ENCODE measurements at places on chromosomes 3 and 15.

- no peak for DNase-seq
Observed at GRCh38 chr15:72183781-72184164, 13.8 kb downstream of the GRAMD2A start.

- no peak for DNase-seq
Observed at GRCh38 chr15:61511089-61511488, 282.0 kb upstream of the RORA start.

- no peak for DNase-seq
Observed at GRCh38 chr3:166291186-166291955, 454.1 kb upstream of the BCHE start.

DNA sequence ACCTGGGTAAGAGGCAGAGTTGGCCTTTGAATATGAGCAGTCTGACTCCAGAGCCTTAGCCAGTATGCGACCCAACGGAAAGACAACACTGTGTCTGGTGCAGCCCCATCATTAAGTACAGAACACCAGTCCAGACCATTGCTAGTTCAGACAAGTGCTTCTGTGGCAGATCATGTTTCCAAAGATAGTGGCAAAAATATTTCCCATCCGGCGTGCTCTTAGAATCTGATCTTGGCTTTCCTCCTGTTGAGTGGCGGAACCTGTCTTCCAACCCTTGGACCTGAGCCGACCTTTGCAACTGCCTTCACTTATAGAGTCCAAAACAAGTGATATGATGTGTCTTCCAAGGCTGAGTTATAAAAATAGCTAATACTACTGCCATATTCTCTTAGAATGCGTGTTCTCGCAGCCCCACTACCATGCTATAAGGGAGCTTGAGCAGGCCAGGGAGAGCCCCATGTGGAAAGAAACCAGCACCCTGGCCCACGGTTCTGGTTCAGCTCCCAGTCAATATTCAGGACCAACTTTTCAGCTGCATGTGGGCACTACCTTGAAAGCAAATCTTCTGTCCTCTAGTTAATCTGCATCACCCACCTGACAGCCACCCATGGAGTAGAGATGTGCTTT, 322.4 kb upstream of the SLCO3A1 start:
- DNase-seq, result no peak

DNA sequence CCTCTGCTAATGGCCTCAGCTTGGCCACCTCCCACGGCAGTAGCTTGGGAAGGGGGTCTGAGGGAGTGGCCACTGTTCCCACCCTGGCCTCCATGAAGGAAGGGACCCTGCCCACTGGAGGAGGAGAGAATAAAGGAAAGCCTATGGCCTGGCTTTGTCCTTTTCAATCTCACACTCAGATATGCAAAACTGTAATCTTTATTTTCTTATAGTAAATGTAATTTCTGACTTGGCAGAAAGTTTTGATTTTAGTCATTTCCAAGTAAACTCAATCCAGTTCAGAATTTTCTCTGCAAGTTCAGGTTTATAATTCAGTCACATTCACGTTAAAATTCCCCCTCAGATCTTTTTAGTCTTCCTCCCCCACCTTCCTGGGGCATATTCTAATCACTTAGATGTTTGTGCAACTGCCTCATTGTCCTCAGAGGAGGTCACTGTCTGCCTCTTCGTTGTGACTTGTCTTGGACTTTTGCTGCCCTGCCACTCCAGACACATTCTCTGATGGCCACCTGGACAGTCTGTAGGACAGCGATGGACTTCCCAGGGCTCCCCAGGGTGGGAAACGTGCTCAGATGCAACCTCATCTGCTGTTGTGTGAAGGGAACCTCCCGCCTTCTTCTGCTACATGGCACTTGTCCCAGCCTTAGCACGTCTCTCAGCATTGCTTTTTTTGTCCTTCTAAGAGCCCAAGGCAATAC, 222.8 kb upstream of the TBL1XR1 start:
- no peak for DNase-seq

DNA sequence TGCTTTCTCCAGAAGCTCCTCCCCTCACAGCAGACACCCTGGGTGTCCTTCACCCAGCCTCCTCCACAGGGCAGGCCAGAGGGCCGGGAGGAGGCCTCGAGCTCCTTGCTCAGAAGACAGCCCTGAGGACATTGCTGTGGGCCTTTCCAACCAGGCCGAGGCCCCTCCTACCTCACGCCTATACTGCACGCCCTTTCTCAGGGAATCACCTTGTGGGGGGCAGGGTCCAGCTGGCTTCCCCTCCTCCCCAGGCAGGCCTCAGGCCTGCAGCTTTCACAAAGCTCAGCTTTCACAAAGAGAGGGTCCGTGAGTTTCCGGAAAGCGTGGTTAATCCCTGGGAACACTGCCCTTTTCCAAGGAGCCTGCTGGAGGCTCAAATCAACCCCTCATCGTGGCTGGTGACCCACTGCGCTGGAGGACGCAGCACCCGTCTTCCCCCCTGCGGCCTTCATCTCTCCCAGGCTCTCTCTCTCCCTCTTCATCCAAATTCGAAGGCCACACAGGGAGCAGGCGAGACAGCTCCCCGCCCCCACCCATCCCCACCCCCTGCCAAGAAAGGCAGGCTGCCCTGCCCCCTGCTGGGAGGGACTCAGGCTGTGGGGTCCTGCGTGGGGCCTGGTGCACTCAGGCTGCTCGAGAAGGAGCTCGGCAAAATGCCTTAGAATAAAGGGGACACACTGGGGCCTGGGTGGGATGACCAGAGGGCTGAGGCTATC, 79.4 kb downstream of the OCA2 start:
- DNase-seq, result no peak

- DNase-seq, result no peak
Observed at GRCh38 chr3:171718493-171719185, 91.6 kb downstream of the PLD1 start.

DNA sequence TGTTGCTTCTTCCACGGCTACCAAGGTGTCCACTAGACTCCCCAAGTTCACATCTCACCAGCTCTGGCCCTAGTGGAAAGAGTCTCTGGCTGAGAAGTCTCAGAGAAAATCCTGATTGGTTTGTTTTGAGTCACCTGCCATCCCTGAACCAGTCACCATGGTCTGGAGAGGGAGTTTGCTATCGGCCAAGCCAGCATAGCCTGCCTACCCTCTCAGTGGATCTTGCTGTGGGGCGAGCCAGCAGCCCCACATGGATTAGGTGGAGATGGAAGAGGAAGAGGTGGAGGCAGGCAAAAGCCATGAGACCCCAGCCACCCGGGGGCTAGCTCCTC, 48.1 kb upstream of the FLNB start:
- DNase-seq, result no peak

DNA sequence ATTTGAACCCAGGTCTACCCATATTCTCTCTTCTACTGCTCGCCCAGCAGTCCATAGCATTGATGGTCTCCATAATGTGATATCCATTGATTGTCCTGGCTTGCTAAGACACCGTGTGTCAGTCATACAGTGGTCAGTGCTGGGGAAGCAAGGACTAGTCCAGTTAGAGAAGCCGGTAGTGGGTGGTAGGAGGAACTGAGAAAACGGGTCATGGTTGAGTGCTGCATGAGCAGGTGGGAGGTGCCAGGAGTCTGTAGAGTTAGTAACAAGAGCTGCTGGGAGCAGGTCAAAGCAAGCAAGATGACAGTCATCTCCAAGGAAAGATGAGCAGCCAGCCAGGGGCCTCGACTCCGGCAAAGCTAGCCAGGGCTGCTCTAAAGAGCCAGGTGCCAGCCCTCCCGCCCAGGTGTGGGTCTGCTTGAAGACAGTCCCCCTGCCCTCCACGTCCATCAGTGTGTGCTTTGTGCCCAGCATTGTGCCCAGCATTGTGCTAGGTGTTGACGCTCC, 29.5 kb upstream of the USP3 start:
- no peak for DNase-seq

- no peak for DNase-seq
Observed at GRCh38 chr15:25508369-25509002, 69.7 kb upstream of the UBE3A start.

- DNase-seq, result no peak
Observed at GRCh38 chr3:191373327-191373726, 43.0 kb upstream of the UTS2B start.

- DNase-seq, result no peak
Observed at GRCh38 chr15:74050556-74051234, 31.7 kb downstream of the GOLGA6A start.

GRCh38 chr3:134810850-134811249, 15.8 kb downstream of the EPHB1 start:
- DNase-seq, result peak; percentile 69

- peak; percentile 43 for DNase-seq
Observed at GRCh38 chr3:38549957-38550840, 54.1 kb downstream of the EXOG start.

DNA sequence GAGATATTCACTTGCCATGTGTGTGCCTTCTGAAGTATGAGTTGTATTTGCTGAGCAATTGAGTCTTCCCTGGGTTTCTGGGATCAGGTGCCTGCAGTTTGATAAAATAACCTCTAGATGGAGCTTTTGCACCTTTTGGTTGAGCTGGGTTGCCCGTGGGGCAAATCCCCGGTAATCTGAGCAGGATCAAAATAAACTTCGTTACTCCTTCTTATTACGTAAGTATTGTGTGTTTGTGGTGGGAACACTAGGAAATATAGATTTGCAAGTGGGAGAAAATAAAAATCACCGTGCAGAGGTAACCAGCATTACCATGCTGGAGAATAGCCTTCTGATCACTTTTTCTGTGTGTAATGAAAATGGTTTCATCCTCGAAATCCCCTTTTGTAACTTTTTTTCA, 277.4 kb upstream of the NR2E3 start:
- no peak for DNase-seq

DNA sequence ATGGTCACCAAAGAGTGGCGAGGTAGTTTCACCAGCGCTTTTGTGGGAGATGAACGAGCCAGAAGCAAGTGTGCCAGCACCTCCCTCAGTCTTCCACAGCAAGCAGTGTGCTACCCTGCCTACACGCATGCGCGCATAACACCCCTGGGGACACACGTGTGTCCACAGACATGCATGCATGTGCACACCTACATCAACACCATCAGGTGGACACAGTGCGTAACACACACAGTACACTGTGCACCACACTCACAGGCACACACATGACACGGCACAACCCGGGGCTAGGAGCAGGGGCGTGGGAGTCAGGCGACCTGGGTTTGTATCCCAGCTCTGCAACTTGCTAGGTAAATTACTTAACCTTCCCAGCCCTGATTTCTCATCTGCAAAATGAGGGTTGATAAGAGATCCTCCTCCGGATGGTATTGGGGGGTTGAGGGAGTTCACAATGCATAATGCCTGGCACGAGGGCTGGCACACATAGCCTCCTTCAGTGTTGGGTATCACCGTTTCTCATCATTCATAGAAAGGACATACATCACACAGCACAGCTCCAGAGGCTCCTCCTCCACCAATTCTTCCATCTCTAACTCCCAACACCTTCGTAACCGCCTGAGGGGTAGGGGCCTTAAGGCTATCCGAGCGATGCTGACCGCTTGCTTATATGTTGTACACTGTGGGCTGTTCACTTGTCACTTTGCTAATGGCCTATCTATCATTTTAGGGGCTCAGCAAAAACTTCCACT, 174.9 kb downstream of the SMAD6 start:
- peak; percentile 46 for DNase-seq

GRCh38 chr15:79602180-79602579, 170.0 kb downstream of the MINAR1 start:
- no peak for DNase-seq

- no peak for DNase-seq
Observed at GRCh38 chr15:64478863-64479262, 18.5 kb downstream of the ZNF609 start.

GRCh38 chr15:81480645-81481053, 106.6 kb upstream of the TMC3 start:
- no peak for DNase-seq

DNA sequence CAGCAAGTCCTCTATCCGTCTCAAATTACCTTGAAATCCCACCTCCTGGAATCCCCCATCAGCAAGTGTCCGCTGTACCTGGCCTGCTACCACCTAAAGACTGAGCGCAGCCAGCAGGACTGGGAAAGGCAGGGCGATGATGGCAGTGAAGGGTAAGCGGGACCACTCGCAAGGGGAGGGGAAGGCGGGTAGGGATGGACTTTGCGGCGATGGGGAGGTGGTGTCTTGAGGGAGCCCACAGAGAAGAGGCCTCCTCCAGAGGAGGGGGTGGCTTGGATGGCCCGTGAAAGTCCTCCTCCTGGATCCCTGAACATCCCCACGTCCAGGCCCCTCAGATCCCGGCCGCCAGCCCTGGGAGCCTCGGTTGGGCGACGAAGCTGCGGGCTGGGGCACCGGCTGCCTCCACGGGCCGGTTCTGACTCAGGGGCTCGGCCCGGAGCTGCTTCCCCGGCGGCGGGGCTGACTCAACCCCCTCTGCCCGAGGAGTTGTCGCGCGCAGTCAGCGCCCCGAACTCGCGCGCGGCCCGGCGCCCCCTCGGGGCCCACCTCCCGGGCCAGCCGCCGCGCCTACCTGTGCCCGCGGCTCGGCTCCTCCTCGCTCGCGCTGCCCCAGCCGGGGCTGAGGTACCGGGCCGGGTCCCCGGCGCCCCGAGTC, 512 bp downstream of the LARP6 start:
- peak; percentile 79 for DNase-seq

DNA sequence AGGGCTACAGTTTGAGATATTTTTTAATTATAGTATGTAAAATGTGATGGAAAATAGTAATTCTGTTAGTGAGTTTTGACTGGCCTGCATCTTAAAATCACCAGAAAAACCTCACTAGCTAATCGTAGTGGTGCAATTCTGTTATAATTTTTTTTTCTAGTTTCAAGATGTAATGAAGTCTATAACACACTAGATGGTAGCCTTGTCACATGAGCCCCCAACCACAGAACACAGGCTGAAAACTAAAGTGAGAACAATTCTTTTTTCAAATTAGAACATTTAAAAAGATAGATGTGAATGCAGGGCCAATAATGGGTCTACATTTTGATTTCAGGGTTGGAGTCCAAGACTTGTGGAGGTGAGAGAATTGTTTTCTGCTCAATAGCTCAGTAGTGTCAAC, 83.3 kb upstream of the KCNH8 start:
- no peak for DNase-seq

GRCh38 chr3:97882975-97883598, 61.3 kb downstream of the CRYBG3 start:
- DNase-seq, result no peak

DNA sequence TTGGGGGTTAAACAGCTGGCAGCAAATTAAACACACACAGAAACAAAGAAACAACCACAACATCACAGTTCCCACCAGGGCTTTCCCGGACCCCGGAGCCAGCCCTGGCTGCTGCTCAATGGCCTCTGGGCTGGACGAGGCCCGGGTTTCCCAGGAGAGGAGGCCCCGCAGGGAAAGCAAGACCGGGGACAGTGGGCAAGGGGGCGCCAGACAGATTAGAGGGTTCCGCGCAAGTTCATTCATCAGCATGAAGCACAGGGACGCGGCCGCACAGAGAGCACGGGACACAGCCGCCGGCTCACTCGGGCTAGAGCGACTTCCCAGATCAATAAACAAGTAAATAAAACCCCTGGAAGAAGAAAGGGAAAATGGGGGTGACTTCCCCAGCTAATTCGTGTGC, 66.4 kb upstream of the RPL32 start:
- no peak for DNase-seq

GRCh38 chr3:124592658-124593441, 137.4 kb upstream of the UMPS start:
- DNase-seq, result peak; percentile 94

All from islet precursor cell (in vitro differentiated cells).